ENCODE measurements at places on chromosomes 12 and 14.

DNA sequence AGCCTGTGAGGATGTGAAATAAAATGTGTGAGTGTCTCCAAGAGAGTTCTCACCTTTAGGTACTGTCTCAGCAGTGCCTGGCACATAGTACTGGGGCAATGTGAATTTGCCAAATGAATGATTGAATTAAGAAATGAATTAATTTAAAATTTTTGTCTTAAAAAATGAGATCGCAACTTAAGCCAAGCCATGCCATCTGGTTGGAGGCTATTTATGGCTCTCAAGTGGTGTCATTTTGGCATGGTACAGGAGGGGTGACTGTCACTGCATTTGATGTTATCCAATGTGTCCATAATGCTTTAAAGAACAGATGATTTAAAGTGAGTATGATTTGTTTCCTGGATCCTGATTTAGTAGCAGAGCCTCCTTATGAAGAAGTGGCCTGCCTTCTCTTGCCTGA, 80.3 kb downstream of the SRGAP1 start:
- no peak for DNase-seq

DNA sequence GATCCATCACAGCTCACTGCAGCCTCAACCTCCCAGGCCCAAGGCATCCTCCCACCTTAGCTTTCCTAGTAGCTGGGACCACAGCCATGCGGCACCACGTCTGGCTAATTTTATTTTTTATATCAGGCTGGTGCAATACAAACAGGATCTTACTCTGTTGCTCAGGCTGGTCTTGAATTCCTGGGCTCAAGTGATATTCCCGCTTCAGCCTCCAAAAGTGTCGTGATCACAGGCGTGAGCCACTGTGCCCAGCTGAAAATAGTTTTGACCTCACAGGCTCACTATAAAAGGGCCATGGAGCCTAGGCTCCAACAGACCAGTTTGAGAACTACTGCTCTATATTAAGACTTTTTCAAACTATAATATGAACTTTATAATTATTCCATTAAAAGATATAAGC, 37.3 kb downstream of the SNX6 start:
- DNase-seq, result no peak

DNA sequence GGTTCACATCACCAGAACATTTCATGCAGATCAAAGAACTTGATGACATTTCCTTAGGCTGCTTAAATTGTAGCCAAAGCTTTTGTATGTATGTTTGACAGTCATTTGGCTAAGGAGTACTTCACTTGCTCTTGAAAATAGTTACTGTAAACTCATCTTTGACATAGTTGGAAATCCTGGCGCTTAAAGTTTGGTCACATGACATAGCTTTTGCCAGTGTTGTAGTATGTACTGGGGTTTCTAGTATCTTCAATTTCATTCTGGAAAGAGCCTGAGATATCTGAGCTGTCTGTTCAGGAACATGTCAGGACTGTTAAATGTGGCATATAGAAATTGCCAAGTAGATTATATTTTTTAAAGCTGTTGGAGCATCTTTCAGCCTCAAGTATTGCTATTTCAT, 55.7 kb downstream of the WDR20 start:
- DNase-seq, result no peak

- no peak for DNase-seq
Measured at GRCh38 chr14:99689266-99690236, 5.5 kb downstream of the CYP46A1 start.

GRCh38 chr12:106228320-106228710, 19.5 kb downstream of the CKAP4 start:
- no peak for DNase-seq

- no peak for DNase-seq
Measured at GRCh38 chr14:92451755-92452154, 61.8 kb upstream of the RIN3 start.
